ENCODE measurements at places on chromosomes 6 and 20. TPM values are rescaled to one million over a fixed set of nuclear protein-coding genes. Genes with fewer than 3 reads are reported as not detected.

BTNL2 gene
- not detected for total RNA-seq

DNA sequence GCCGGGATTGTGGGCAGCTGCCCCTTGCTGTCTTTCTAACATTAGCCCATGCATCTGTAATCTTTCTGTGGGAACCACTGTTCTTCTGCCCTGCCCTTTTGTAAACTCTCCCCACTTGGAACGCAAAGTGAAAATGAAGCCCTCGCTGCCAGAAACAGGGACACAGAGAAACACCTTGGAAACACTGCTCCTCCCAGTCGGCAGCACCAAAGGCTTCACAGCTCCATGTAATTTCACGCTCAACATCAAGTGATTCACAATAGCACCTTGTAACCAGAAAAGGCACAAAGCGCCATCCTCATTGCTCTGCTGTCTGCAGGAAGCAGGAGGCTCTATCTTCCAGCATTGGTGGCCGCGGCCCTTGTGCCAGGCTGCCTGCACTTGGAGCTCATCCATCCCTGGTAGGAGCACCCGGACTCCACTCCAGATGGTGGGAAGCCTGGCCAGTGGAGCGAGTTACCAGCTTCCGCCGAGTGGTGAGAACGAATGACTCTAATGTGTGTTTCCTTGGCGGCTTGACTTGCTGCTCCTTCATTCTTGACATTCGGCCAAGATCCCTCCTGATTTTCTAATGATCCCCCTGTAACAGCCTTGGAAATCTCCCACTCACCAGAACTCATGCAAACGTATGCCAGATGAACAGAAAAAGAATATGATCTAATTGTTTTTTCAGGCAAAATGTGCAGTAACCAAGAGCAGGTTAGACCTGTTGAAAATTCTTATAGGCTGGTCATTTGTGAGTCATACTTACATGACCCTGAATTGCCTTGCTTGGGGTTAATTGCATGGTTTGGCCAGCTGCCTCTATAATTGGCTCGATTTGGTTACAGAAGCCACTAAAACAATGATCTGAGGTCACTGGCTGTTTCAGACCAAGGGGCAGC, 169.1 kb upstream of the CDYL start:
- DNase-seq = no peak

- no peak for DNase-seq
Observed at GRCh38 chr20:19256085-19256484, 43.6 kb downstream of the SLC24A3 start.

- DNase-seq = no peak
Observed at GRCh38 chr6:47413752-47414422, 63.7 kb upstream of the CD2AP start.

C20orf144 gene
- total RNA-seq = not detected

DNA sequence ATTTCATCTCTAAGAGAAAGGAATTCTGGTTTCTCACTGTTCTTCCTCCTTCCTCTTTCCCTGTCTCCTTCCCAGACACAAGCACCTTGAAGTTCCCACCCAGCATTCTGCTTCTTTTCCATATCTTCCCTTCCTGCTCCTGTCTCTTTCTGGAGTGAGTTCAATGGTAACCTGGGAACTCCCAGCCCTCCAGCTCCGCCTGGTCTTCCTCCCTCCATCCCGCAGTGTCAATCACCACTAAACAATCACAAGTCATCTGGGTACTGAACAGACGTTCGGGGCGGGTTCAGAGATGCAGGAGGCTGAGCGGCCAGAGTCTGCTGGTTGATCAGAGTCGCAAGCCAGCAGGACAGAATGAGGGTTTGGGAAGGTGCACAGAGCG, 7.7 kb downstream of the TTBK1 start:
- no peak for DNase-seq

GRCh38 chr6:39793516-39793915, 1.3 kb downstream of the DAAM2 start:
- no peak for DNase-seq

THBD gene
- 19.5 TPM for total RNA-seq
